ENCODE measurements at places on chromosomes 1 and 21.

DNA sequence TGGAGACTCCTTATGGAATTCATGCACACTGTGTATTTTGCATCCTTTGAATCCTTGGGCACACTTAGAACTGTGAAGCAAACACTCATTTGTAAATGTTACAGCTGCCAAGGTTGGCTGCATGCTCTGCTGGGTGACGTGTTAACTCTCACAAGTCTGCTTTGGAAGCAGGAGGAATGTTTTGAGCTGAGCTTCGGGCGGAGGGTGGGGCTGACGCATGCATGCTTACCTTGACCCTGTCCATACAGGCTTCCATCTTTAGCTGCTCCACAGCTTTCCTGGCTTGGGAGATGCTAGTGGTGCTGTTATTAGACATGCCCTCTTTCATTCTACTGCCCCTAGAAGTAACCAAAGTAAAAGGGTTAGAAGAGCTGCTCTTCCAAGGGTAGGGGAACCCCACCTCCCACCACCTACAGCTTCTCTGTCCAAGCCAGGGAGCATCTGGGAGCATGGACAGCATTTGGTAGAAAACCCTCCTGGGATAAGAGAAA lies 66.0 kb downstream of the GNG4 start:
- DNase-seq: no peak

- no peak for DNase-seq
These were observed 10.0 kb downstream of the RNF187 start for GRCh38 chr1:228497206-228497605.

DNA sequence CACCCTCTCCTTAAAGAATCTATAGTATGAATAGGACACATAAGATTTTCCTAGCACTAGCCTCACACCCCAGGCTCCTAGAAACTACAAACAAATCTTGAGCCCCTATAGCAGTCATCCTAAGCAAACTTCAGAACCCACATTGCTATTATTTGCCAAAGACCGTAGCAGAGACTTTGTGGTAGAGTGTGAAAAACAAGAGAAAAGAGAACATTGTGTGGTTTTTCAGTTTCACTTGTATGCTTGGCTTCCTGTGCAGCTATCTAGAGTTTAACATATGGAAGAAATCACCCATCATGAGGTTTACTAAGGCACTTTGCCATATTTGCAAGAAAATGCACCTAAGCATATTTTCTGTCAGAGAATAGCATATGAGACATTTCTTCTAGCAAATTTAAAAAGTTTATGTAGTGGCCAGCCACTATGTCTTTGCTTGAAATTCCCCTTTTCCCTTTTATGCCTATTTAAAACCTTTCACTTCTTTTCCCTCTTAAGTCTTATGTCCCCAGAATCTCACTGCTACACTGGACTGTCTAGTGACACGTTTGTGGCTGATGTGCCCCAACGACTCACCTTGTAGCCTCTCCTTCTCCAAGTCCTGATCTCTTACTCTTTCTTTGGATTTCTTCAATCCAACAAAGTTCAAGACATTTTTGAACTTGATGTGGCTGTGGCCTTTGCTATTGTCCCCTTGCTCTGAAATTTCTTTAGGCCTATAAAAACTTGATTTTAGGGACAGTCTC lies 25.6 kb downstream of the CCDC190 start:
- DNase-seq: no peak

GRCh38 chr1:101079341-101079740 lies 53.8 kb upstream of the DPH5 start:
- DNase-seq: no peak

All from inflammatory macrophage (primary cell).